SJCRH30 (cell line): ENCODE measurements at places on chromosomes 3 and 15.
A peak's percentile ranks its signal among the peaks of the same experiment; 100 is the strongest.

DNA sequence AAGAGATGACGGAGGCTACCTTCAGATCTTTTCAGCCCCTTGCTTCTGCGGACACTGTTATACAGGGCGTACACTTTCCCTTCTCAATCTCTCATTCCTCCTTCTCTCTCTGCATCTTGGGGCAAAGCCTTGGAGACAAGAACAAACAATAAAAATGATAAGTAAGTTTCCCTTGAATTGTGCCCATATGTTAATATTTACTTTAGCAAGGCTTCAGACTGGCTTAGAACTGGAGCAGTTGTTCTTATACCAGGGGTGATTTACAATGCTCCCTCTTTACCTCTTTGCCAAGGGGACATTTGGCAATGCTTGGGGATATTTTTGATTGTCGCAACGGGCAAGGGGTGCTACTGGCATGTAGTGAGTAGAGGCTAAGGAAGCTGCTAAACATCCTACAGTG lies 29.4 kb downstream of the TIMMDC1 start:
- DNase-seq, result no peak

GRCh38 chr15:68554721-68555678 lies 23.8 kb upstream of the CORO2B start:
- no peak for DNase-seq

DNA sequence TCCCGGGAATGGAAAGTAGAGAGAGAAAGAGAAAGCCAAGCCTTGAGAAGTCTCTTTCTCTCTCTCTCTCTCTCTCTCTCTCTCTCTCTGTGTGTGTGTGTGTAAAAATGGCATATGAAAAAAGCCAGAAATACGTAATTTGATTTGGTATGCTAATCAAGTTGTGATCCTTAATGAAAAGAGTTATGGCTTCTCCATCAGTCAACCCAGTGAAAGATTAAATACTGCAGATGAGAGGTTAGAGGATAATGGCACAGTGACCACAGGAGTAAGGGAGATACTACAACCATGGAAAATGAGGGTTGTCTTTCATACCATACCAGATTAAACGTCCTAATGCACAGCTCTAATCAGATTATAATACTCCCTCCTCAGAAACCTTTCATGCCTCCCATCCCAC lies 193.5 kb upstream of the SOX2 start:
- no peak for DNase-seq

DNA sequence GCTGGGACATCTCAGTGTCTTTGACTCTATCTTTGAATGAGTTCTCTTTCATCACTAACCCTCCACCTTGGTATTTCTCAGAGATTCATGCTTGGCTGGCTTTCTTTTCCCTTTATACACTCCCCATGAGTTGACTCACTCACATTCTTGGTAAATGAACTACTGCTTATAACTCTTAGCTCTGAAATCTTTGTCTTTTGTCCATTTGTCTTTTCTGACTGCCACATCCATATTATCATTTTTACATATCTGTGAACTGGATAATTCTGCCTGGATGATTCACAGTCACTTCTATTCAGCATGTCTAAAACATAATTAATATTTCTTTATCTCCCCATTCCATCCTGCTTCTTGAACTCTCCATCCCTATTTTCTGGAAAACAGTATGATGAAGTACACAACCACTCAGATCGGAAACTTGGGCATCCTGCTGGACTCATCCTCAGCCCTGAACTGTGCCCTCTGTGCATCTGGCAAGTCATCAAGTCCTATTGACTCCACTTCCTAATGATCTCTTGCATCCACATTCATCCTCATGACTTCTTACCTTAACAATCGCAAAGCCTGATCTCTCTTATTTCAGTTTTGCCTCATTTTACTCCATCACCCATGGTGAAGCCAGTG lies 66.9 kb downstream of the KCNAB1 start:
- DNase-seq, result no peak

- DNase-seq, result peak; percentile 79
Observed at GRCh38 chr15:101615414-101615985, 36.7 kb downstream of the TM2D3 start.
